Eye (tissue), 1 donor: ENCODE measurements at places on chromosomes 7 and 10.

DNA sequence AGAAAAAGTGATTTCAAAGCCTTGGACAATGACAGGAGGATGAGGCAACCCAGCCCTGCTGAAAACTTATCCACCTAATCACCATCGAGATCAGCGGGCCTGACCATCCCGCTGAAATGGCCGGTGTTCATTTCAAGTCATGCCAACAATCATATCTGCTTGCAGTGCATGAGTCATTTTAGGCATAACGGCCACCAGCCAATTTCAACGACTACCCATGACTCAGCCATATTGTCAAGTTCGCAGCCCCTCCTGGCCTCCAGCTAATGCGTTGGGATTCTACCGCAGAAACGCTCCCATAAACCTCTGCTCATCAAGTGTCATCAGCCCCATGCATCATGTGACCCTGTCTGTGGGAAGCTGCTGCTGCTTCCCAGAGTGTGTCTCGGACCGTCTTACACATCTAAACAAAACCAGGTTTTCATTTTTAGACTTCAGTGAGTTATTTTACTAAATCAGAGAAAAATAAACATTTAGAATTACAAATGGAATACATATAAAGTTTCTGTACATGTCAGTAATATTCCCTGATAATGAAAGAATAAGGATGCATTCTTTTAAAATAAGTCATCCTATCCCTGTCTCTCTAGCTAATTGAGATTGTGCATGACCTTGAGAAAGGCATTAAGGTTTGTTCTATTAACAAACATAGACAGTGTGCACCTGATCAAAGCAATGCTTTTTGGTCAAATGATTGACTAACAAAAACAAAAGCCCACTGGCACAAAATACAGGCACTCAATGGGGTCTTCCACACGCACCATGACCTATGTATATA is 188.9 kb downstream of the ADAM12 start:
- DNase-seq: no peak

GRCh38 chr10:712575-712974 is 23.1 kb upstream of the DIP2C start:
- DNase-seq: no peak

- peak; percentile 91 for DNase-seq
Observed at GRCh38 chr7:142632271-142633134, 116.8 kb upstream of the PRSS1 start.

DNA sequence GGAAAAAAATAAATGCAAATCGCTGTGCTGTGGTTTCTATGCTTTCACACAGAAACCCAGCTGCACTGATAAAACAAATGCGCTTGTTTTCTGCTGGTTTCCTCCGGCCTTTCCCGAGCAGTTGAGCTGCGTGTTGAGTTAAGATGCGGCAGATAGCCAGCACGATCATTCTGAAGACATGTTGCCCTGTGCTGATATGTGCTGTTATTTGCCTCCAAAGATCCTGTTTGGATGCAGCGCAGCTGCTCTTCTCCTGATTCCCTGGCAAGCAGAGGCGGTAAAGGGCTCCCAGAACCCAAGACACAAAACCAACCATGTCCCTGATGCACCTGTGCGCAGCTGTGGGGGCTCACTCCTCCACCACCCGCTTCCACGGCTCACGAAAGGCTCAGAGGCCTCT is 225.4 kb downstream of the PAXIP1 start:
- no peak for DNase-seq

GRCh38 chr7:28006491-28006890 is 174.1 kb downstream of the JAZF1 start:
- DNase-seq: no peak

- DNase-seq: no peak
Observed at GRCh38 chr7:117544061-117544460, 64.2 kb downstream of the CFTR start.

DNA sequence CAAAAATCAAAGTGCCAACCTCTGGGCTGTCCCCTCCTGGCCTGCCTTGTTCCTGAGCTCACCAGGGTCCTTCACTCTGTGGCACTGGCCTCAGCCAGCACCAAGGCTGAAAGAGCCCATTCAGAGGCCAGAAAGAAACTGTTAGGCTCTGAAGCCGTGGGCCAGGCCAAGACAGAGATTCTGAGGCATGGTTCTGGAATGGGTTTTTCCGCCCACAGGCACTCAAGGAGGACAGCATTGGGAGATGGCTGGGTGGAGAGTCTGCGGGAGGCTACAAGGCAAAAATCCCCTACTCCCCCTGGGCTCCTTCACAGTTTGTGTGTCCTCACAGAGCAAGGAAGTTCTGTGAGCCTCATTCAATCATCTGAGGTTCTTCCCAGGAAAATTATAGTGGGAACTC is 31.7 kb downstream of the GRIFIN start:
- DNase-seq: no peak

- no peak for DNase-seq
Observed at GRCh38 chr10:22222236-22223190, 4.7 kb upstream of the EBLN1 start.

DNA sequence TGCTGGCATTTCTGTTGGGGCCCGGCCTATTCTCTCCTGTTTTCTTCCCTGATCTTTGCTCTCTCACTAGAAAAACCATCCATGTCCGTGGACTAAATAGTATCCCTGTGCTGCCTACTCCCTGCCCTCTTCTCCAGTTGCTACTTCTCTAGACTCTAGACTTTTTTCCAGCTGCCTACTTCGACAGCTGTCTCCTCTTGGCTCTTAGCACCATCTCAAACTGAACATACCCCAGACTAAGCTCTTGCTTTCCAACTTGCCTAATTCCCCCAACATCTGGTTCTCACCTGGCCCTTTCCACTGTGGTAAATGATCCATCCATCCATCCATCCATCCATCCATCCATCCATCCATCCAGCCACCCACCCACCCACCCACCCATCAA is 19.5 kb downstream of the ADCYAP1R1 start:
- DNase-seq: no peak

- no peak for DNase-seq
Observed at GRCh38 chr7:102721-103120, 89.7 kb upstream of the FAM20C start.

DNA sequence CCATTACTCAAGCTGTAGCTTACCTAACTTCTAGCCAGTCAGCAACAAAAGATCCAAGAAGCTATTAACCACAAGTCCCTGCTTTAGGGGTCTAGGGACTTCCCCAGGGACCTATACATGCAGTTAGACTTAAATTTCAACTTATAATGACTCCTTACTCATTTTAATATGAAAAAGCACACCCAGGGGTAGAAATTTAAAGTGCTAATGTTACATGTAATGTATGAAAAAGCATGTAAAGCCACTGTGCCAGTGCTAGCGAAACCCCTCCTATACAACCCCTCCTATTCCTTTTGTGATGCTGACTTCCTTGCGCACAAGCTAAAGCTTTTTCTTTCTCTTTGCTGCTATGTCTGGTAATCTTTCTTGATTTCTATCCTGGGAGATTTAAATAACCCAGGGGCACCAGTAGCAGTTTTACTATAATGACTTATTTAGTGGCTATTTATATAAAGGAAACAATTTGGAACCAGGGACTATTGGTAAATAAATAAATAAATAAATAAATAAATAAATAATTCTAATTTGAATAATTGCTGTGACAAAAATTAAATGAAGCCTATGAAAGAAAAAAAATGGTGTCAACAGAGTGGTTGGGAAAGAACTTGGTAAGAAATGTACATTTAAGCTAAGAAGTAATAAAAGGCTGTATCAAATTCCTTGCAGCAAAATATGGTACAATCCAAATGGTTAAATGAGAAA is 110.5 kb upstream of the MAGI2 start:
- no peak for DNase-seq

- DNase-seq: no peak
Observed at GRCh38 chr7:583410-584121, 63.9 kb upstream of the PDGFA start.

- no peak for DNase-seq
Observed at GRCh38 chr10:3961082-3961481, 176.1 kb upstream of the KLF6 start.

- DNase-seq: no peak
Observed at GRCh38 chr7:29370531-29371314, 176.1 kb downstream of the CHN2 start.

GRCh38 chr7:91514591-91514990 is 250.4 kb downstream of the FZD1 start:
- no peak for DNase-seq

- no peak for DNase-seq
Observed at GRCh38 chr7:50832744-50833143, 50.0 kb upstream of the GRB10 start.

DNA sequence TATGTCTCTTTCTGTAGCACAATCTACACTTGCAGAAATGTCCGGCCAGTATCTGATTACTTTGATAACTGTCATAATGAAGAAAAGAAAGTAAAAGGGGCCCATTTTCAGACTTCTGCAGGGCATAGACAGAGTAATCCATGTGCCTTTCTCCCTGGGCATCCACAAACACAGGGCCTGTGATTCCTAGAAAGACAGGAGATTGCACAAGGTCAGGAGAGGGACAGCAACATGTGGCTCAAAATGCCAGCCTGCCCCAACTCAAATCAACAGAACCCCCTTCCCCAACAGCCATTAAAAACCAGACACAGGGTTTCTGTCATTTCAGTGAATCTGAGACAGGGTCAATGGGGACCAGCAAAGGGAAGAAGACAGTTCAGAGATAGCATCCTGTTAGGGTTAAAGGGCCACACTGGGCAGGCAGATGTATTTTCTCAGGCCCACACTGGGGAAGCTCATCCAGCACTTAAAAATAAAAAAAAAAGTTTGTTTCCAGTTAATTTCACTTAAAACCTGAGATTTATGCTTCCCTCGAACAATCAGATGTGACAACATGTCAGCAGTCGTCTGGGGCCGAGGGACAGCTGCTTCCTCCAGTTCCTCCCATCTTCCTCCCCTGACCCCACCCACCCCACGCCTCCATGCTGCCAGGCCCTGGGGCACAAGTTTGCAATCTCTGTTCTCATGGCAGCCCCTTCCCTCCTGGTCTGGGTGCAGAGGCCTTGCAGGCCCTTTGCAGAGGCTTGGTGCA is 30.7 kb upstream of the ACSL5 start:
- peak; percentile 17 for DNase-seq

GRCh38 chr10:37675449-37675848 is 182.0 kb downstream of the ZNF248 start:
- DNase-seq: no peak

DNA sequence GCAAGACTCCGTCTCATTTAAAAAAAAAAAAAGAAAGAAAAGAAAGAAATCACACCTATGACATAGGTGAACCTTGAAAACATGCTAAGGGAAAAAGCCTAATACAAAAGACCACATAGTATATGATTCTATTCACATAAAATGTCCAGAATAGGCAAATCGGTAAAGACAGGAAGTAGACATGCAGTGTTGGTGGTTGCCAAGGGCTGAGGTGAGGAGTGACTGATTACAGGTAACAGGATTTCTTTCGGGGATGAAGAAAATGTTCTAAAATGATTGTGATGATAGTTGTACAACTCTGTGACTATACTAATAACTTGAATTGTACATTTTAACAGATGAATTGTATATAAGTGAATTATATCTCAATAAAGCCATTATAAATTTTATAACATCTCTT is 3.3 kb downstream of the XPNPEP1 start:
- DNase-seq: no peak

DNA sequence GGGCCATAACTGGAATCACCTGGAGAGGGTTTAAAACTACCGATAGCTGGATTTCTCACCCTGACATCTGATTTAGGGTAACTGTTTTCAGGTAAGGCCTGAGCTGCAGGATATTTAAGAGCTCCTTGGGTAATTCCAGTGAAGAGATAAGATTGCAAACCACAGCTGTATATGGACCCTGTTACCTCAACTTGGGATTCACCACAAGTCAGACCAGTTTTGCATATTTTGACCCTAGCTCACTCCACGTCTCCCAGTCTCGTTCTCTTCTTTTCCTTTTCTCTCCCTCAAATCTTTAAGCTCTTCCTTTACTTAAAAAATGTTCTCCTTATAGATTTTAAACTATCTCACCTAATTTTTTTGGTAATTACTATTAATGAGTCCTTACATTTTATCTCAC is 264.4 kb downstream of the THSD7A start:
- no peak for DNase-seq

- DNase-seq: no peak
Observed at GRCh38 chr10:51862149-51862548, 162.8 kb upstream of the CSTF2T start.

DNA sequence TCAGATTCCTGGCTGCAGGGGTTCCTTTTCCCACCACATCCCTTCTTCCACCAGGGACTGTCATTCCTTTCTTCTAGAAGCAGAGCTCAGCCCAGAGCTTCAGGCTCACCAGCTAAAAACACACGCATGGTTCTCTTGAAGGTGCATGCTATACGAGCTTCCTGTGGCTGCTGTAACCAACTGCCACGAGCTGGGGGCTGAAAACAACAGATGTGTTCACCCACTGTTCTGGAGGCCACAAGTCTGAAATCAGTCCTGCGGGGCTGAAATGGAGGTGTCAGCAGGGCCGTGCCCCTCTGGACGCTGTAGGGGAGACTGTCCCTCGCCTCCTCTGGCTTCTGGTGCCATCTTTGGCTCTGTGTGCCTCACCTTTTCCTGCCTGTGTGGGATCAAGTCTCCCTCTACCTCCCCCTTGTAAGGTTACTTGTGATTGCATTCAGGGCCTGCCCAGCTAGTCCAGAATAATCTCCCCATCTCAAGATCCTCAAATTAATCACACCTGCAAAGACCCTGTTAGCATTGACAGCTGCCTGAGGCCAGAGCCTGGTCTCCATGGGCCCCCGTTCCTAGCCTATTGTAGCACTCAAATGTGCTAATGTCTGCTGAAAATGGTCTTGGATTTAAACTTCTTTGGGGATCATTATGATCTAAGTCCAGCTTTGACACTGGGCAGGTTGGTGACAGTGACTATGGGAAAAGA is 13.7 kb downstream of the RAB19 start:
- no peak for DNase-seq

DNA sequence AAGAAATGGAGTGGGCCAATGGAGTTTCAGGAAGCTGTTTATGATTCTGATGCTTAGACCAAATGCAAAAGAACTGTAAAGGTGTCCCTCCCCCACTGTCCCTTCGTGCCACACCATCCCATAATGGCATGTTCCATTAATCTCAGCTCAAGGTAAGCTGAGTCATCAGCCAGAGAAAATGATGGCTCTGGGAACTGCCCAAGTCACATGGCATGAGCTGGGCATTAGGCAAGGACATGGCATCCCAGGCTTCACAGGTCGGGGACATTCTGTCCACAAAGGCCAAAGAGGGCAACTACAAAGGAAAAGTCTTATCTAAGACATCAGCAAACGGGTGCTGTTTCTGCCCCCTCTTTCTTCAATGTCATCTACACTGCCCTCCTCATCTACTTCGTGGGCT is 44.9 kb downstream of the DLG5 start:
- DNase-seq: no peak

DNA sequence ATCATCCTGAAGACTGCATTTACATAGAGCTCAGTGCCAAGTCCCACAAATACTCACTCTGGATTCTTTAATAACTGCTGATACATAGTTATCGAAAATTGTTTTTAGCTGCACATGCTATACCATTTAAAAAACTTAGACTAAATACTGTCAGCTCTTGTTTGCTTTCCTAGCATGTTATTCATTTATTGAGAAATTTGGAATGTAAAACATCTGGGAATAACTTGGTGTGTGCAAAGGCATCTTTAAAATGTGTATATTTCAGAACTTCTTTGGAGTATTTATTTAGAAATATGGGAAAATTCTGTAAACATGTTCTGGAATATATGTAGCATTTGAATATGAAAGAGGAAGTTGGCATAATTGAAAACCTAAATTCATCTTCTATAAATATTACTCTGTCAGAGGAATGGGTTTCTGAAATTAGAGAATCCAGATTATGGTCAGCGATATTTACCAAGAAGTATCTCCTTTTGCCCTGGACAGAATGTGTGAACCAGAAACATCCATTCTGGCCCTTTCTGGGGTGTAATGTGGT is 119.7 kb downstream of the ARID5B start:
- no peak for DNase-seq
